ENCODE measurements at places on chromosomes 16 and 17.
A peak's percentile ranks its signal among the peaks of the same experiment; 100 is the strongest.

GRCh38 chr16:57680842-57681375 lies 12.8 kb downstream of the ADGRG3 start:
- no peak for DNase-seq

GRCh38 chr17:45818699-45819098 lies 26.0 kb upstream of the SPPL2C start:
- no peak for DNase-seq

DNA sequence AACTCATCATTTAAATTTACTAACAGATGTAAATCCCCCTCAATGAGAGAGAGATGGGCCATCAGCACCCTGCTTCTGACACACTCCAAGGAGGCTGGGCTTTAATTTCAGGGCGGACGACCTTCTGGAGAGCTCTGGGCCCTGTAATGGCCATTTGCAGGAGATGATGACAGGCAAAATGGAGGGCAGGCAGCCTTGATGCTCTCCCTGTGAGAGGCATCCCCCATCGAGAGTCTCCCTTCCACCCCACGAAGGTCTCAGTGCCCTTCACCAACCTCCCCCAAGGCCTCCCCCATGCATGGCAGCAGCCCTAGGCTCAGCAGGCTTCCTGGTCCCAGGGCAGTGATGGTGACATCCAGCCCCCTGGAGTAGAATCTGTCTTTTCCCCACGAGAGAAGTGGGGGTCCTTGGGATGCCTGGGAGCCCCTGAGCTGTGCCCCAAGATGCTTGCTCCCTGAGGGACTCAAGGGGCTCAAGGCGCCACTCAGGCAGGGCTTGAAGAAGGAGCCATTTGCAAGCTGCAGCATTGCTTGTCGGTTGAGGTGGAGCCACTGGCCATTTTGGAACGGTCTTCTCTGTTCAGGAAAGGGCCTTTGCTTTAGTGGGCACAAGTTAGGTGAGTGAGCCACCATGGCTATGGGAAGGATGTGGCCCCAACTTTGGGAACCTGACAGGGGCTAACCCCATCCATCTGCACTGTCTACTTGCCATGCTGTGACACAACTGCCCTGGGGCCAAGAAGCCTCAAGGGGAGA lies 82.6 kb downstream of the C16orf78 start:
- no peak for DNase-seq

DNA sequence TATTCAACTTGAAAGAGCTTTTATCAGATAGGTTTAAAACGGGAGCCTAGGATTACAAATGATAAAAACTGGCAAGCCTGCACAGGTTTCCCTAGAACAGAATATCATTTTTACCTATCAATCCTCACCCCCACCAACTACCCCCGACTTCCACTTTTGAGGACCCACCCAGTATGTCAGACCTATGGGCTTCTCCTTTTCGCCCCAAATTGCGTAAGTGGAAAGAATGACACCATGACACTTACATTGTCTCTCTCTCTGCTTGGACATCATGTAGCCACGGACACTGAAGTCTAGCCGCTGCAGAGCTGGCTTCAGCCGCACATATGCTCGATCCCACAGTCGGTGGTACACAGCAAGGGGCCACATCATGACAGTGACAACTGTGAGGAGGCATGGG lies 7.4 kb upstream of the PSMC3IP start:
- no peak for DNase-seq

DNA sequence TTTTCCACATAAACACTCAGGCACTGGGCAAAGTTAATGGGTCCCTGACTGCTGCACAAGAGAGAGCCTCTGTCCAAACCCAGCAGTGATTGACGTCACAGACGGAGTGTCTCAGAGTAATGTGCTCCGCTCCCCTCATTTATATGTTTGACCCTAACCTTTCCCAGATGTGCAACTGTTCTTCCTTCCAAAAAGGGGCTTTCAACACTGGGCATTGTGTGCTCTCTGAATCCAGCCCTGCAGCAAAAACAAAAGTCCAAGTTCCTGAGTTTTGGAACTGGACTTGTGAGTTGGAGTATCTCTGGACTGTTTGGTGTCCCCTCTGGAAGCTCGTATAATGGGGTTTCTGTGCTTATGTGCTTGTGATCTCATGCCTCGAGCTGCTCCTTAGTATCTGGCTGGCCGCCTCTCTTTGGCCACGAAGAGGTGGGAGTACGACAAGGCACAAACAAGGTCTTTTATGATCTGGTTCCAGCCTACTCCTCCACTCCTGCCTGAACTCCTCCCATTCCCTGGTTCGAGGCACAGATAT lies 76.4 kb upstream of the SMIM36 start:
- DNase-seq = no peak

- DNase-seq = no peak
Measured at GRCh38 chr16:10880594-10881452, 3.8 kb downstream of the CIITA start.

DNA sequence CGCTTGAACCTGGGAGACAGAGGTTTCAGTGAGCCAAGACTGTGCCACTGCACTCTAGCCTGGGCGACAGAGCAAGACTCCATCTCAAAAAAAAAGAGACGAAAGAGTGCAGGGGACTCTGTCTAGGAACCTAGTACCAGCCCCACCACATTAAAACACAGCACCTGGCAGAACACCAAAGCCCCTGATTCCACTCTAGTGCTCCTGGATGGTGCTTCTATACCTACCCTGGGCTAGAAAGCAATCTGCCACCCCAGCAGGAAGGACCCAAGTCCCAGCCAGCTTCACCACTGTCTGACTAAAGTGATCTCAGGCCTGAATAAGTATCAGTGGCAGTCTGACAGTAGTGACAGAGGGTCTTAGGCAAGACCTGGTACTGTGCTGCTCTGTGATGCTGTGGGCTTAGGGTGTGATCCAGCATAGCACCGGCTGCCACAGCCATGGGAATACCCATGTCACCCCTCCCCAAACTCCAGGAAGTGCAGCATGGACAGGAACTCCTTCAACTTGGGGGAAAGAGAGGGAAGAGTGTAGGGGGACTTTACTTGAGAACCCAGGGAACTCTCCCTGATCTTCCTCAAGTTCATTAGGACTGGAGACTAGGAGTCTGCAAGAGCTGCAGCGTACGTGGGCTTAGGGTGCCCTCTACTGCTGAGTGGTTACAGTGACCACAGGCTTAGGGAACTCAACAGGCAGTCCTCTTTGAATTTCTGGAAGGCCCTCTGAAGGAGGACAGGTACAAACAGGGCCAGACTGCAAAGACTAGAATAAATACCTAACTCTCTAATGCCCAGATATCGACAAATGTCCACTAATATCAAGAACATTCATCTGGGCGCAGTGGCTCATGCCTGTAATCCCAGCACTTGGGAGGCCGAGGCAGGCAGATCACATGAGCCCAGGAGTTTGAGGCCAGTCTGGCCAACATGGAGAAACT lies 30.0 kb upstream of the RNF43 start:
- peak; percentile 29 for DNase-seq

DNA sequence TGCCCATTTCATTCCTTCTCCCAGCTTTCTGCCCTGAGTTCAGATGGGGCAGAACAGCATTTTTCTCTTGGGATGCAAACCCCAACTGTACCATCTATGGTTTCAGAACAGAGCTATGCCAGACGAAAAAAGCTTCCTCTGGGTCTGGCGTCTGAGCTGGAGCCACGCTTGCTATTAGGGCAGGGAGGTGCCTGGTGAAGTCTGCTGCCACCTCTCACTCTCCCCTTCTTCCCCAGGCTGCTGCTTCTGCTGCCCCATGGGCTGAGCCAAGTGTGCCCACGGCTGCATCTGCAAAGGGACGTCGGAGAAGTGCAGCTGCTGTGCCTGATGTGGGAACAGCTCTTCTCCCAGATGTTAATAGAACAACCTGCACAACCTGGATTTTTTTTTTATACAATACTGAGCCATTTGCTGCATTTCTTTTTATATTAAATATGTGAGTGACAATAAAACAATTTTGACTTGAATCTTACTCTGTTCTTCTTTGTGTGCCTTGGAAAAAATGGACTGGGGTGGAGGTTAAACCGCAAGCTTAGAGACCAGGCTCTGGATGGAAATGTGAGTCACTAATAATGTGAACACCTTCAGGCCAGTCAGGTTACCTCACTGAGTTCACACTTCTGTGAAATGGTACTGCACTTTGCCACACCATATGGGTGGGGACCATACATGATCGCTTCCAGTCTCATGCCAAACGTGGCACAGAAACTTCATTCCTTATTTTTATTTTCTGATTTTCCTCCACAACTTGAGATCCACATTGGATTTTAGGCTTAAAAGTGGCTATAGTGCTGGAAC lies 1.7 kb upstream of the MT1A start:
- no peak for DNase-seq

Measured in activated CD8-positive, alpha-beta memory T cell treated with anti-CD3 and anti-CD28 coated beads for 1 hour (primary cell).